ENCODE measurements at places on chromosomes 2 and 18. TPM values are rescaled to one million over a fixed set of nuclear protein-coding genes. Genes with fewer than 3 reads are reported as not detected.

- peak overlapping the region; percentile 44 for H3K27ac ChIP-seq
- peaks cover 10% of the 10 kb centered on the region for H3K27me3 ChIP-seq
- no peaks in the 10 kb centered on the region for H3K36me3 ChIP-seq
- peaks cover 17% of the 10 kb centered on the region for H3K4me1 ChIP-seq
These were observed 113.0 kb upstream of the COPS8 start for GRCh38 chr2:236972491-236973342.

DNA sequence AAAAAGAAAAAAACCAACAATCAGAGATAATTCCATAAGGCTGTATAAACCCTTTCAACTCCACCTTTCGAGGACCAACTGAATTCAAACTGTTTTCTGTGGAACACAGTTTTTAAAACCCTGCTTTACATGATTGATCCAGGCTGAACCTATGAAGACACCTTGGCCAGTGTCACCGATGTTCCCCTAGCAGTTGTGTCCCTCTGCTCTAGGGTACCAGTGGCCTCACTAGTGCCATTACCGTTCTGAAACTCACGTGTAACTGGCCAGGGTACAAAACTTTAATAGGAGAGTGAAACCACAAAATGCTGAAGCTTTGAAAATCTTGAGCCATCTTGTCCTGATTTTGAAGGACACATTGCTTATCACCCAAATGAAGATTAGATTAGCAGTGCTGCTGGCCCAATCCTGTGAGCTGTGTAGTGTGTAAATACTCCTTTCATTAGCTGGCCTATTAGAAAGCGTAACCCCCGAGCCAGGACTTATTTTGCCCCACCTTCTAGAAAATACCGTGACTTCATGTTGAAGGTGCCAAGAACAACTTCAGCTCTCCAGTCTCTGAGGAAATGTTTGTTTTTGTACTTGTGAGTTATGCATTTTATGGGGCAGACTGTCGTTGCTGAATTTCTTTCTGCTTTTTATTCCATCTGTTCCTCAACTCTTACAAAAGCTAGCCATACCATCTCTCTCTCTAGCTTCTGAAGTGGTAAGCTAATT is 147.8 kb upstream of the MAP3K20 start:
- no peak overlapping the region for H3K4me3 ChIP-seq
- peaks cover 37% of the 10 kb centered on the region for H3K4me1 ChIP-seq
- H3K27me3 ChIP-seq: no peaks in the 10 kb centered on the region
- H3K27ac ChIP-seq: peak overlapping the region; percentile 53

- no peak for DNase-seq
- no peaks in the 10 kb centered on the region for H3K36me3 ChIP-seq
- no peaks in the 10 kb centered on the region for H3K27me3 ChIP-seq
- H3K4me3 ChIP-seq: no peak overlapping the region
- no peak overlapping the region for H3K27ac ChIP-seq
- H3K4me1 ChIP-seq: no peaks in the 10 kb centered on the region
These were observed 240.7 kb upstream of the EPAS1 start for GRCh38 chr2:46056541-46056940.

DNA sequence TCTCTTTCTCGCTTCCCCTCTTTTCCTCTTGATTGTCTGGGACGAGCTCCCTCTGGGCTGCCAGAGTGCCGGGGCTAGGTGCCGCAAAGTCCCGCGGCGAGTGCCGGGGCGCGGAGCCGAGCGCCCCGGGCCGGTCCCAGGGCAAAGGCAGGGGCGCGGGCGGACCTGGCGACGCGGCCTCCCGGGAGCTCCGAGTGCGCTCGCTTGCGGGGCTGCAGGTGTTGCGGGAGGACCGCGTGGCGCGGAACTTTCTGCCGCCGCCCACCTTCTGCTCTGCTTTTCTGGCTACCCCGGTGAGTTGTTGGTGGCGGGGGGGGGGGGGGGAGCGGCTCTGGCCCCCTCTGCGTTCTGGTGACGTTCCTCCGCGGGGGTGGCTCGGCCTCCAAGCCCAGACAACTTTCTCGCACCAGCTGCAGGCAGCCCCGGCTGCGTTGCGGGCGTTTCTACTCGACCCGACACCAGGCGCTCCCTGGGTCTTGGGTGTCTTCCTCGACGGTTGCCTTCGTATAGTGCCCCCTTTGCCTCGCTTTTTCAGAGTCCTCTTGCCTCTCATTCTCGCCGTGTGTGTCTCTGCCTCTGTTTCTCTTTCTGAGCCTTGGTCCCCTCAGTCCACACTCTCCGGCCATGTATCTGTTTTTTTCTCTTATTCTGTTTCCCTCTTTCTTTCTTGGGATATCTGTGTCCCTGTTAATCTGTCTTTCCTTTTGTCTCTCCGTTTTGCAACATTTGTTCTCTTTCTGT is 759 bp downstream of the GALNT13 start:
- no peaks in the 10 kb centered on the region for H3K36me3 ChIP-seq
- H3K27me3 ChIP-seq: peaks cover 35% of the 10 kb centered on the region
- no peak overlapping the region for H3K27ac ChIP-seq
- peaks cover 11% of the 10 kb centered on the region for H3K4me1 ChIP-seq
- no peak for DNase-seq

COLEC11 gene
- not detected for total RNA-seq

SERPINB13 gene
- 17.3 TPM for total RNA-seq

Data from suprapubic skin (tissue), 4 donors.